Ascending aorta (tissue), 2 donors: ENCODE measurements at places on chromosomes 16 and 17.
A peak's percentile ranks its signal among the peaks of the same experiment; 100 is the strongest.

DNA sequence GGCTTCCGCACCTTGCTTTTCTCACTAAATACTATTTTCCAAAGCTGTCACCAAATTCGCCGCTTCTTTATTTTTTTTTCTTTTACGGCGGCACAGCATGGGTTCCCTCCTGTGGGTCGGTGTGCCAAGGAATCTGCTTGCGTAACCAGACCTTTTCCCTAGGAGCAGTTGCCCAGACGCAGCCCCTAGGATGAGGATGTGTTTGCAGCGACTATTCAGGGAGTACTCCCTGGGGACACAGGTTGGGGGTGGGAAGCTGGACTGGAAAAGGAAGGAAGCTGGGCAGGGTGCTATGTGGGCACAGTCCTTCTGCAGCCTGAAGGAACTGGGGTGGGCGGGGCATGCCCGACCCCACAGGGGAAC lies 49.0 kb upstream of the ZCCHC14 start:
- no peak for DNase-seq

DNA sequence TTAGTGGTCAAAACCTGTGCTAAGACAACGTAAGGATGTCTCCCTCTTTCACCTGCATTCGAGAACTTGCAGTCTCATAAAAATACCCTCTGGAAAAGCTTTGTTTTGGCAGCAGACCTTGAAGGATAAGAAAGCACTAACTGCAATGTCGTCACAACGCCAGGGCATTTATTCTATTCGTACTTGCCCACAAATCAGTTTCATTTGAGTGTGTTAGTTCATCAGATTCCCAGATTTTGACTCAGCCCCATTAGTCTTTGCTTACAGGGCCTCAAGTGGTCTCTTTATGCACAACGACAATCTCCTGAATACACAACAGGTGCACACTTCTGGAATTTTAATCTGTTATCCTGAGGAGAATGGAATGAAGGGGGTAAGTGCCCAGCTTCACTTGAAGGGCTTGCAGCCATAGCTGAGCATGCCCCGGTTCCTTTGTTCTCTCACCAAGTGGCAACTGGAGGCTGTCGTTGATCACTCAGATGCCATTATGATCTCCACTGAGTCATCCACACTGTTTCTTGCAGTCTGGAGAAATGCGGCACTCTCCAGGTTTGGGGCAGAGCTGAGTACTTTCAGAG lies 58.8 kb downstream of the CLEC19A start:
- no peak for DNase-seq

DNA sequence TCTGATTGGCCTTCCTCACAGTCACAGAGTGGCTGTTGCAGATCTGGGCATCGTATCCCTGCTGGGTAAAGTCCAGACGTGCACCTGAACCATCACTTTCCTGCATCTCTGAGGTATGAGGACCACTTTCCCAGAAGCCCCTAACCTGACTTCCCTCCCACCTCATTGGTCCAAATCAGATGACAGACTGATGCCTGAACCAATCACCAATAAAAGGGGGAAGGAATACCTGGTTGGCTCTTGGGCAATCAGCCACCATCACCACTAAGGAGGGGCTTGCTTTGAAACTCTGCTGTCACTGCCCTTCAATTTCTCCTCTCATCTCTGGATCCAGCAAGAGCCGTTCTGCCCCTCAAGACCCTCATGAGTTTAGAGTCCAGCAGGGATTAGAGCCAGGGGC lies 13.6 kb upstream of the WFDC1 start:
- no peak for DNase-seq

DNA sequence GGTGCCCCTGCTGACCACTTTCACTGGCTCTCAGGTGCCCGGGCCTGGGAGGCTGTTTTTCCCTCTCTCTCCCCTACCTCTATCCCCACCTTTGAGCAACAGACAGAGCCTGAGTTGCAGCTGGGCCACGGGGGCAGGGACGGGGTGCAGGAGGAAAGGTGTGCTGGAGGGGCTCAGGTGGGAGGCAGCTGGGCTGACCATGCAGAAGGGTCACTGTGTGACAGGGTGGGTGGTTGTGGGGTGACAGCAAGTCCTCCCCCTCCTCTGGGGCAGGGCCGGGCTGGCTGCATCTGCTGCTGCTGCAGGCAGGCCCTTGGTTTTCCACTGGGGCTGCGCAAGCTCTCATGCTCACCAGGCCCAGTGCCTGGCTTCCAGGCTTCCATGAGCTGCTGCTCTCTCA lies 6.6 kb downstream of the ZNF319 start:
- DNase-seq: no peak

DNA sequence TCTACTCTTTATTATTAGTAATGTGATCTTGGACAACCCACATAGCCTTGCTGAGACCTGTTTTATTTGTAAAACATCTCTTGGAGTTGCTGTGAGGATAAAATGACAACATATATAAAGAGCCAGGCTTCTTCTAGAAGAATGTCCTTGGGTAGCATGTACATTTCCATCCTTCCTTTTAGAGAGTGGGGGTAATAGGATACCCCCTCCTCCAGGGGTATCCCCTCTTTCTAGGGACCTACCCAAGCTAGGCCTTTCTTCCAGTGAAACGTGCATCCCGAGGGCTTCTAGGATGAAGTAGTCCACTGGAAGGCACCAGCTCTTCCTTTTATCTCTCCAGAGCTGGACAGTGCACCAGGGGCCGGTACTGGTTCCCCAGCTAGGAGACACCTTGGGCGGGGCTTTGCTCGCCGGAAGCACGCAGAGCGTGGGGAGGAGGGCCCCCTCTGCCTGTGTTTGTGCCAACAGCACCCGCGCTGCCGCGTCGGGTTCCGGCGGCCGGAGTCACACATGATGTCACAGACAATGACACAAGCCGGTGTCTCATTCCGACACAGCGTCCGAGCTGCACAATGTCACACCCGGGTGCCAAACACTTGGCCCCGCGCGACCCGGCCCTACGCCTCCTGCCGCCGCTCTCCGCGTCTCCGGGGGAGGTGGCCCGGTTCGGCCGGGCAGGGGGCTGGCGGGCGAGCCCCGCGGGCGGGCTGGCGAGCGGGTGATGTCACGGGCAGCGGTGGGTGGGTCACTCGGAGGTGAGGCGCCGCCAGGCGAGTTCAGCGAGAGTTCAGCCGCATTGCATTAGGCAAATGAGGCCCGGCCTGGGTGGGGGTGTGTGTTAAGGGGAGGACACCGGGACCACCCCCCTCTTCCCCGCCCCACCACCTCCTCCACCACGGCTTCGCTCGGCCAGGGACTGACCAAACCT lies 23.4 kb downstream of the GJD3 start:
- DNase-seq: peak; percentile 98

GRCh38 chr16:58498341-58499091 lies 1.4 kb upstream of the NDRG4 start:
- no peak for DNase-seq

DNA sequence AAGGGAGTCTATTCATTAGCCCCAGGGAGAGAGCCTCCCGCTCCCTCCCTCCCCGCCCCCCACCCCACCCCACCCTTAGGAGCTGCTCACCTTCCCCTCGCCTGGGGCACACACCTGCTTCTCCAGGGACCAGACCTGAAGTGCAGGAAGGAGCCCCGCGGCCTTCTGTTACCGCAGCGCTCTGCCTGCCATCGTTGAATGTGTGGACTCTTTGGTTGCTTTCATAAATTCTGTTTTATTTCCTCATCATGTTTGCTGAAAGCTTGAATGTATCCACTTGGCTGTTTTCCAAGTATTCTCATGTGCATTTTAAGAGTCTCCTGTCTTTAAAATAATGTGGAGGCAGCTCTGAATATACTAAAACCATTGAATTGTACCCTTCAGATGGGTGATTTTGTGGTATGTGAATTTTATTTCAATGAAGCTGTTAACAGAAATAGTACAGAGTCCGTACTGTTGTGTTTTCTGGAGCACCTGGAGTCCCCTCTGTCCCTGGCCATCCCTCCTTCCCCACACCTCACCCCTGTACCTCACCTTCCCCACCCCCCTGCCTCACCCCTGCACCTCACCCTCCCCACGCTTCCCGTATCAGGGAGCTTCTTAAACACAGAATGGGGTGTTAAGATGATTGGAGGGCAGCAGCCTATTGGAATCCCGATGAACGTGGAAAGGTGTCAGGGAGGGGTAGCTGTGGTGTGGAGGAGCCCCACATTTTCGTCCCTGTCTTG lies 25.5 kb downstream of the RAB11FIP3 start:
- DNase-seq: no peak

DNA sequence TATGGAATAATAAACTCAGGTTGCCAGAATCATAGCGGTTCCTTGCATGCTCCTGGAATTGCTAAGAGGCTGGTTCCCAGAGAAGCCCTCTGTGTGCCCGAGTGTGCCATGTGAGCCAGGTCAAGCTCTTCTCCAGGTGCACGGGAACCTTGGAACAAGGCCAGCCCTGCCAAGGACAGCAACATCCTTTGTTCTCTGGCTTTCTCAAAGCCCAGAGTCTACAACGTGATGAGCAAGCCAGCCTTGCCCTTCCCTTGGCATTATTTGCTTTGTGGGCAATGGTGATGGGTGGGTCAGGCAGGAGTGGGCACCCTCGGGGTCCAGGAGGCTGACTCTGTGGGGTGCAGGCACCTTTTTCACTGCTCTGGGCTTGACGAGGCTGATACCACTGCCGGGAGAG lies 14.2 kb upstream of the SEC14L1 start:
- DNase-seq: no peak

- DNase-seq: no peak
Measured at GRCh38 chr16:12011565-12011964, 35.0 kb downstream of the SNX29 start.

DNA sequence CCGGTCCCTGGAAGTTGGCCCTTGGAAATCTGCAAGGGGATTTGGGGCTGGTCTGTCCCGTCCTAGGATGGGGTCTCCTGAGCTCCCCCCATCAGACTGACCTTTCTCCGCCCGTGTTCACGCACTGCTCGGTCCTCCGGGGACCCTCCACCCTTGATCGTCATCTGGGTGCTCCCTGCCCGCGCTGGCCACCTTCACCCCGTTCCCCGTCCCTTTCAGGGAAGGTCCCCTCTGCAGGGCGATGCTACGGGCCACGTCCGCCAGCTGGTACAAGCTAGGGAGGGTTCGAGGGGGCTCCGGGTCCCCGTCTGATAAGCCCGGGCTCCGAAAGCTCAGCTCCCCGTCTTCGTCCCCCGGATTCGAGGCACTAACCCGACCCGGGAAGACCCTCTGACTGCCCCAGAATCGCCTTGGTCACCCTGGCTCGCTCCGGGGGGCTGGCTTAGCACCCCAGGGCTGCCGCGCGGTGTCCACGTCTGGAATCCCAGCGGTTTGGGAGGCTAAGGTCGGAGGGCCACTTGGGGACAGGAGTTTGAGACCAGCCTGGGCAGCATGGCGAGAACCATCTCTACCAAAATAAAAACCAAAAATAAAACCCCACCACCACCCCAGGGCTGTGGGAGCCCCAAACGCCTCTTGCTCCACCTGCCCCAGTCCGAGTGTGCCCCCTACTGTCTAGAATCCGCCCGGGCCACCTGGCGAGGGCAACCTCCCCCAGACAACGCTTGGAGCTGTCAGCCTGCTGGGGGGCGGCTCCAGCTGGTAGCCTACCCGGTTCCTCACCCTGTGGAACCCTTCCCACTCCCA lies 1.1 kb upstream of the SLC43A2 start:
- no peak for DNase-seq

GRCh38 chr17:72556944-72557826 lies 436.4 kb downstream of the SOX9 start:
- no peak for DNase-seq

DNA sequence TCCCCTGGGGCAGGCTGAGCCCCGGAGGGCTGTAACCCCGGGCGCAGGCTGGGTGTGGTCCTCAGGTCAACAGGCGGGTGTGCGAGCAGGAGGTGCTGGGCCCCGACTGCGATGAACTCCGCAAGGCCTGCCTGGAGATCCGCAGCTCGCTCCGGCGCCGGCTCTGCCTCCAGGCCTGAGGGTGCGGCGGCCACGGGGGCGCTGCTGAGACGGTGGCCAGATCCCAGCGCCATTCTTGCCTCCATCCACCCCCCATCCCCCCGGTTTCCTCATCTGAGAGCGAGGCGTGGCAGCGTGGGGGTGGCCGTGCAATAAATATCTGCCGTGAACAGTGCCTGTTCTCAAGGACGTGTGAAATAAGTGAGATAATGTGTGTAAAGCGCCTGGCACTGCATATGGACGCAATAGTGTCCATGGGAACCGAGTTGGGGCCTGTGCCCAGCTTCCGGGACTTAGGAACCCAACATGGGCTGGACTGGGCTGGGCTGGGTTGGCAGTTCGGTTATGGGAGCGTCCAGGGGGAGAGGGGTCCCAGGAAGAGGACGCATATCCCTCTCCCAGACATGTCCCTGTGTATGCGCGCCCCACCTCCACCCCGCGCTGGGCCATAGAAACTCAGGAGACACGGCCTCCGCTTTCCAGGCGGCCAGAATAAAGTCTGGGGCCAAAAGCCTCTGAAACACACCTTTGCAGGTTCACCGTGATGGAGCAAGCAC lies 15.0 kb downstream of the ZNF213 start:
- DNase-seq: no peak

DNA sequence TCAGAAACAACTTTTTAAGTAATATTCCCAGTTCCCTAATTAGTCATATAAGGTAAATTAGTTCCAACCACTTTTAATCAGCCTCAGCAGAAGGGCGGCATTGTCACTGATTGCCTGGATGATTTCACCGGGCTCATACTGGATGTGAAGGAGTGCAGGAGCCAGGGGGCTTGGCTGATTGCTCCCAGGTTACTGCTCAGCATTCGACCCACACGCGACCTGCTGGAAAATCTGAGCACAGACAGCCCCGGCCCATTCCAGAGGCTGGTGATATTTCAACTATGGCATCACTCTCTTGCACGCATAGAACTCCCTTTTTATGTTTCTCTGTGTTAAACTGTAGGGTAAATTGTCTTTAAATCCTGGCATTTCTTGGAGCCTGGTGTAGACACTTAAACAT lies 34.2 kb downstream of the CPPED1 start:
- no peak for DNase-seq
